Cardiac ventricle fibroblast (primary cell): ENCODE measurements at places on chromosomes 12 and 14. TPM values are rescaled to one million over a fixed set of nuclear protein-coding genes. Genes with fewer than 3 reads are reported as not detected.

Gene ASCL4
- total RNA-seq: not detected in 2 replicates

Gene TNS2
- 92.5 and 97.3 TPM in 2 replicates for total RNA-seq

Gene NPFF
- total RNA-seq: not detected in 2 replicates

Gene TSPAN19
- not detected in 2 replicates for total RNA-seq

Gene SLC22A17
- total RNA-seq: 26.1 and 33.0 TPM in 2 replicates

Gene MFAP5
- total RNA-seq: 28.6 and 31.1 TPM in 2 replicates

Gene FERMT2
- total RNA-seq: 86.3 and 93.8 TPM in 2 replicates

Gene CELA1
- total RNA-seq: not detected in 2 replicates

Gene CLEC4D
- not detected in 2 replicates for total RNA-seq

Gene SCN8A
- total RNA-seq: 0.12 TPM in 1 of 2 replicates, not detected in the other

Gene BBOF1
- total RNA-seq: 5.8 and 6.2 TPM in 2 replicates

Gene SMCO2
- total RNA-seq: not detected in 2 replicates

Gene CMKLR1
- 0.50 and 1.7 TPM in 2 replicates for total RNA-seq

Gene TAS2R13
- total RNA-seq: 0.15 and 0.37 TPM in 2 replicates

Gene ARG2
- total RNA-seq: 2.0 and 5.9 TPM in 2 replicates
